ENCODE measurements at places on chromosomes 1 and 21.

DNA sequence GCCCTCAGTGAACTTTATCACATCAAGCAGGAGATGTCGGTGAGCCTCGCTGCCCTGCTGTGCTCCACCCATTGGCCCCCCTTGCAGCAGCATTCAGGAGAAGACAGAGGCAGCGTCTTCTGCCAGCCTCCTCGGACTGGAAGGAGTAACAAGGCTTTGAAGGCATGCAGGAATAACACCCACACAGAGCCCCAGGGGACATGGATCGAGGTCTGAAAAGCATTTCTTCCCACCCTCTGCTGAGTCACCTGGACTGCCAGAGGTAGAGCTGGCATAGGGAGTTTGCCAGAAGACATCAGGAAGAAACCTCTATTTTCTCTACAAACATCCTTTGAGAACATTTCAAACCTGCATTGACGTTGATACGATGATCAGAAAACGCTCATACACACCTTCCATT, 42.9 kb downstream of the COL18A1 start:
- no peak overlapping the region for H3K4me3 ChIP-seq
- no peak for ATAC-seq
- peaks cover 11% of the 10 kb centered on the region for H3K27me3 ChIP-seq

GRCh38 chr1:168654198-168654915, 74.6 kb downstream of the DPT start:
- no peak overlapping the region for H3K27ac ChIP-seq
- H3K27me3 ChIP-seq: no peaks in the 10 kb centered on the region
- H3K36me3 ChIP-seq: no peaks in the 10 kb centered on the region
- no peak overlapping the region for H3K4me3 ChIP-seq

GRCh38 chr1:205826016-205826806, 13.2 kb upstream of the SLC41A1 start:
- no peaks in the 10 kb centered on the region for H3K4me1 ChIP-seq
- H3K36me3 ChIP-seq: no peaks in the 10 kb centered on the region
- H3K27me3 ChIP-seq: no peaks in the 10 kb centered on the region
- no peak overlapping the region for H3K27ac ChIP-seq
- ATAC-seq: no peak
- H3K4me3 ChIP-seq: no peak overlapping the region

- H3K27me3 ChIP-seq: no peaks in the 10 kb centered on the region
- peaks cover 4% of the 10 kb centered on the region for H3K4me1 ChIP-seq
- no peaks in the 10 kb centered on the region for H3K36me3 ChIP-seq
- no peak for ATAC-seq
Observed at GRCh38 chr1:116711263-116711840, 42.9 kb upstream of the CD2 start.

DNA sequence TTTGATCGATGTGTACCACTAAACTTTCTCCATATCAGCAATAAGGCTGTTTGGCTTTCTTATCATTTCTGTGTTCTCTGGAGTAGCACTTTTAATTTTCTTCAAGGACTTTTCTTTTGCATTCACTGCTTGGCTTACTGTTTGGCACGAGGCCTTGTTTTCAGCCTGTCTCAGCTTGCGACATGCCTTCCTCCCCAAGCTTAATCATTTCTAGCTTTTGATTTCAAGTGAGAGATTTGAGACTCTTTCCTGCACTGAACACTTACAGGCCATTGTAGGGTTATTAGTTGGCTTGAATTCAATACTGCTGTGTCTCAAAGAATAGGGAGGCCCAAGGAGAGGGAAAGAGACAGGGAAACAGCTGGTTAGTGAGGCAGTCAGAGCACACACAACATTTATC, 120.6 kb upstream of the KCND3 start:
- no peak overlapping the region for H3K27ac ChIP-seq
- H3K27me3 ChIP-seq: no peaks in the 10 kb centered on the region
- no peaks in the 10 kb centered on the region for H3K4me1 ChIP-seq
- H3K4me3 ChIP-seq: no peak overlapping the region
- H3K36me3 ChIP-seq: no peaks in the 10 kb centered on the region

DNA sequence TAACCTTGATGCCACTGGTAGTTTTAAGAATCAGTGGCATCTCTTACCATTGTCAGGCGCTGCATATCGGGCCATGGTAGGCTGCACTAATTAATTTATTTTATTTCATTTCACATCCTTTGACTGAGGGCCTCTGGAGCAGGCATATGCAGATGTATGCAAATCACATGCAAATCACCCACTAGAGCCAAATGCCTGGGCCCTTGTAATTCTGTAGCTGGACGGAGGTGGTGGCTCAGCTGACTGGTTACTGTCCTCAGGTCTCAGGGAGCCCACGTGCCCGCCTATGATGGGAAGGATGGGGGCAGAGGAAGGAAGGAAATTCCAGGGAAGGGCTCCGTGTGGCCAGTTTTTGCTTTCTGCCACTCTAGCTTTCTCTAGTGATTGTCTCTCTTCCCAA, 122.7 kb downstream of the IGSF21 start:
- H3K27me3 ChIP-seq: peaks cover 84% of the 10 kb centered on the region
- ATAC-seq: no peak
- no peaks in the 10 kb centered on the region for H3K4me1 ChIP-seq
- no peaks in the 10 kb centered on the region for H3K36me3 ChIP-seq
- no peak overlapping the region for H3K27ac ChIP-seq
- no peak overlapping the region for H3K4me3 ChIP-seq

DNA sequence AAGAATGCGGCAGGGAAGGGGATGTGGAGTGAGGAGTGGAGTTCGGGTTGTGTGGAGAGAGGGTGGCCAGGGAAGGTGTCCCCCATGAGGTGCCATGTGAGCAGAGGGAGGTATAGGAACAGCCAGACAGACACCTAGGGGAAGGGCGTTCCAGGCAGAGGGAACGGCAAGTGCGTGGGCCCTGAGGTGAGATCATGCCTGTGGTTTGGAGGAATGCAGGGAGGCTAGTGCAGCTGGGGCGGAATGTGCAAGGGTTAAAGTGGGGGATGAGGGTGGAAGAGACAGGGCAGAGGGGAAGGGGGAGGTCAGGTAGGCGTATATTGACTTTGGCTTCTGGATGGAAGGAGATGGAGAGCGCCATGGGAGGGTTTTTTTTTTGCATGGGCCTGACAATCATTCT, 31.6 kb upstream of the PADI6 start:
- H3K27me3 ChIP-seq: peaks cover 69% of the 10 kb centered on the region
- no peaks in the 10 kb centered on the region for H3K4me1 ChIP-seq
- H3K27ac ChIP-seq: no peak overlapping the region
- ATAC-seq: no peak
- H3K36me3 ChIP-seq: no peaks in the 10 kb centered on the region
- H3K4me3 ChIP-seq: no peak overlapping the region

DNA sequence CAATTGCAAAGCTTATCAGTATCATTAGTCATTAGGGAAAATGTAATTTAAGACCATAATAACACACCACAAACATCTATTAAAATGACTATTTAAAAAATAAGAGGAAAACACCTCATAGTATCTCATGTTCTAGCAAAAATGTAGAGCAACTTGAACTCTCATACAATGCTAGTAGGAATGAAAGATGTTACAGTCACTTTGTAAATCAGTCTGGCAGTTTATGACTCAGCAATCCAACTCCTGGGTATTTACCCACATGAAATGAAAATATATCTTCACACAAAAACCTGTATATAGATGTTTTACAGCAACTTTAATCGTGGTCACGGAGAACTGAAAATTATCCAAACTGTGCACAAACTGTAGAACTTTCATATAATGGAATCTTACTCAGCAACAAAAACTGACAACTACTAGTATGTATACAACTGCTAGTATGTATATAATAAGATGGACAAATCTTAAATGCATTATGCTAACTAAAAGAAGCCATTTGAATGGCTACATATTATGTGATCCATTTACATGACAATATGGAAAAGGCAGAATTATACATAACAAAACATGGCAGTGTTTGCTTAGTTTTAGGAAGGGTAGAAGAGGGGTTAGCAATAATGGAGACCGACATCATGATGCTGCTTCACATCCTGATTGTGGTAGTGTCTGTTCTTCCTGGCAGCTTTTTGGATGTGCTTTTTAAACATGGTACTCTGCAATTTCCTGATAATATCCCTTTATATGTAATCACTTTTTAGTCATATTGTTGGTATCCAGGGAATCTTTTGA, 267.0 kb downstream of the KCTD3 start:
- ATAC-seq: no peak
- H3K27me3 ChIP-seq: no peaks in the 10 kb centered on the region
- H3K27ac ChIP-seq: no peak overlapping the region
- no peak overlapping the region for H3K4me3 ChIP-seq

DNA sequence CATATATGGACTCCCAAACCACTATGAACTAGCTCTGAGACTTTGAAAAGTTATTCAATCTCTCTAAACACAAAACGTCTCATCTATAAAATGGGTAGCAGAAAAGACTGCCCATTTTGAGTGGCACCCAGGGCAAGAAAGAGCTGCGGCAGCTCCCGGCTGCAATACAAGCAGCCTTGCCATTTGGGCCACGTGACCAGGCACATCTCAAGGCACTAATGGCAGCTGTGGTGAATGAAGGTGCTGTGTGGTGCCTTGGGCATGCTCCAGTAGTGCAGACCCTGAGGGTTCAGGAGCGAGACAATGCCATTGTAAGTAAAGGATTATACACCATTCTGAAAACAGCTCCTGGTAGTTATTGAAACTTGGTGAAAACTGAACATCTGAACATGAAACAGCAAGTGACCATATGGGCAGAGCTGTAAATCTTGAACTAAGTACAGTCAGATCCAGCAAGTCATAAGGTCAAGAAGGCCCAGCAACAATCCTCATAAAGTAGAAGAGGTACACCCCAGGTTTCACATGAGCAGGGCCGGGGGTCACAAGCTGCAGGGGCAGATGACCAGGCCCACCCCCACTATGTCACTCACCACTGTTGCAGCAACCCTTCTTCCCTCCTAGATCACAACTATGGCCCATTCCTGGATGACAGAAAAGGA, 39.4 kb upstream of the HIVEP3 start:
- no peaks in the 10 kb centered on the region for H3K36me3 ChIP-seq
- no peak overlapping the region for H3K4me3 ChIP-seq
- no peak overlapping the region for H3K27ac ChIP-seq
- no peaks in the 10 kb centered on the region for H3K27me3 ChIP-seq
